ENCODE measurements at places on chromosomes 2 and 18. TPM values are rescaled to one million over a fixed set of nuclear protein-coding genes. Genes with fewer than 3 reads are reported as not detected.

GBX2 gene
- polyA plus RNA-seq, result 0.22 TPM

PSMA8 gene
- not detected for polyA plus RNA-seq

- no peak for DNase-seq
Measured at GRCh38 chr18:10160251-10160650, 246.4 kb downstream of the VAPA start.

- DNase-seq, result no peak
Measured at GRCh38 chr2:219536967-219537366, 6.6 kb downstream of the CHPF start.

DNA sequence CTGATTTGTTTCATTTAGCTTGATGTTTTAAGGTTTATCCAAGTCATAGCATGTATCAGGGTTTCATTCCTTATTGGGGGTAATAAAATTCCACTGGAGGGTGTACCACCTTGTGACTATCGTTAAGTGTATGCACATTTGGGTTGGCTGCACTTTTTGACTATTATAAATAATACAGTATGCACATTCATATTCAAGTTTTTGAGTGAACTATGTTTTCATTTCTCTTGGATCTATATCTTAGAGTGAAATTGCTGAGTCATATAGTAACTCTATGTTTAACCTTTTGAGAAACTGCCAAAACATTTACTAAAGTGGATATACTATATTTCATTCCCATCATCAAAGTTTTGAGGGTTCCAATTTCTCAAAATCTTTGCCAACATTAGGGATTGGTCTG is 952.7 kb downstream of the TDRD15 start:
- DNase-seq, result no peak

PCARE gene
- polyA plus RNA-seq, result 0.28 TPM

GRCh38 chr2:175884697-175885393 is 117.2 kb downstream of the LNPK start:
- no peak for DNase-seq

PTPRM gene
- 80.2 TPM for polyA plus RNA-seq

TSPYL6 gene
- not detected for polyA plus RNA-seq

Data from hindlimb muscle (tissue), 1 donor.